ENCODE measurements at places on chromosomes 7 and 10.

DNA sequence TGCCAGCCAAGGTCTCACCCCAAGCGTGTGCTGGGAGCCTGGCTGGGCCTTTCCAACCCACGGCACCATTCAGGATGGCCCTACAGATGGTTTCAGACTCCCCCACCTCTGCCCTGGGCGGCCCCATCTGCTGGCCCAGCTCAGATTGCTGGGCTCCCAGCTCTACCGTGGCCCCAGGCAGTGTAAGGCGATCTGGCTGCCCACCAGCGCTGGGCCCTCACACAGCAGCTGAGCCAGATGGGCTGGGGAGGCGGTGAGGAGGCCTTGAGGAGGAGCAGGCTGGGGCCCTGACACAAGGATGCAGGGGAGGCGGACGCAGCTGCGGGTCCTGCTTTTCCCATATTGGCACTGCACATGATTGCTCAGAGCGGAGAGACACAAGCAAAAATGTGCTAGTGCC, 162.8 kb downstream of the NRF1 start:
- DNase-seq: no peak

DNA sequence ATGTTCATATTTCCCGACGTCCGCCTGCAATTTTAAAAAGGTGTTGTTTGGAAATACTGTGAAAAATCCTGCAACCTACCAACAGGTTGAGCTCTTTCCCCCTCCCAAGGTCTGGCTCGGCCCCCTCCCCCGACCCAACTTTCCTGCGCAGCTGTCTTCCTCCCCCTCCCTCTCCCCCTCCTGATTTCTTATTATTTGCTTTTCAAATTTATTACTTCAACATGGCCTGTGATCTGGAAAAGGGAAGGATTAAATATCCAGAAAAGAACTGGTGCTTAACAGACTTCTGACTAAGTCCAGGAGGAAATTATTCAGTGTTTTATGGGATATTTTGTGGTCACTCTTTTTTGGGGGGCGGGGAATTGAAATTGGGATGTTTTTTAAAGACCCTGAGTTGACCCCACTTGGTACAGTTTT, 2.4 kb downstream of the ARID5B start:
- no peak for DNase-seq

GRCh38 chr10:79239275-79239779, 107.9 kb upstream of the PPIF start:
- DNase-seq: no peak

GRCh38 chr7:137949416-137950262, 52.2 kb downstream of the CREB3L2 start:
- no peak for DNase-seq

DNA sequence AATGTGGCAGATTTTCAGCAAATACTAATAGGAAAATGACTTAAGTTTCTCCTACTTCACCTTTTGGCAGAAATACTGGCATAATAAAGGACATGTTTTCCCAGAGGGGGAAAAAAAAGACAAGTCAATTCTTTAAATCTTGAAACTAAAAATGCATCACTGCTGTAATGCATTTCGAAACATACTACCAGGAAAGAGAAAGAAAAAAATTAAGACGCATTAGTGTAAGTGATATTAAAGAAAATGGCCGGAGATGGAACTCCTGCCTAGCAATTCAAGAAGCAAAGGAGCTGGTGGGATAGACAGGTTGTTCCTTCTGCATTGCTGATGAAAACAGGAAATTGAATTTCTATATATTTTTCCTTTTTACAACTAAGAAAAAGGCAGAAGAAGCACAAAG, 3.2 kb downstream of the ACTR1A start:
- no peak for DNase-seq

DNA sequence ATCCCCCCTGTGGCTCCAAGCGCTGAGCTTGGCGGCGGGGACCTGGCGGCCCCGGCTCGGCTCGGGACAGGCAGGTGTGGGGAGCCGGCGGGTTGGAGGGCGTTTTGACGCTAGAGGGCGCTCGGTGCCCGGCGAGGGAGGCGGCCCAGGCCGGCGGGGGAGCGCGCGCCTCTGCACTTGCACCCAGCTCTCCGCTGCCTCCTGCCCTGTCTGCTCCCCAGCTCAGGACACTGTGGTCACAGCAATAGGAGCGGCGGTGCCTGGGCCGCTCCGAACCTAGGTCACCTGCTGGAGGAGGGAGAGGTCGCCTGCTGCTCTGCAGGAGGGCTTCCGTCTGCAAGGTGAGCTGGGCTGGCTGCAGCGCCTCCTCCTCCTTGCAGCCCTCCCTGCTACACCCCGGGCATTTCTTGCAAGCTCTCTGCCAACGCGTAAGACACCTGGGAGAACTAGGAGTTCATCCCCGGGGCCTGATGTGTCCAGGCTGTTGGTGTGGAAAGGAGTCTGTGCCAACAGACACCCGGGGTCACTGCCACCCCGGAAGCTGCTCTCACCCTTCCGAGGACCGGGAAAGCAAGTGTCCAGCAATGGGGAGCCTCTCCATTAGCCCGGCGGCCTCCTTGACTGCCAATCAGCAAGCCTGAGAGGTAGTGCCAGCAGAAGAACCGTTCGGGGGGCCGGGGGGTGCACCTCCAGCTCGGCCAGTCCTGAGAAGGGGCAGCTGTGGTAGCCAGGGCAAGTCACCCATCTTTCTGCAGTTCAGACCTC, 620.4 kb downstream of the GALNT17 start:
- DNase-seq: no peak

GRCh38 chr7:80150611-80151273, 16.1 kb downstream of the GNAI1 start:
- DNase-seq: no peak

All from AML-193 (cell line).